ENCODE measurements at places on chromosomes 4 and X. TPM values are rescaled to one million over a fixed set of nuclear protein-coding genes. Genes with fewer than 3 reads are reported as not detected.

FMR1NB gene
- not detected for total RNA-seq

FGF2 gene
- 11.6 TPM for total RNA-seq

CXorf49 gene
- total RNA-seq = not detected

CT47B1 gene
- total RNA-seq = not detected

MAGEA2B gene
- not detected for total RNA-seq

PCYT1B gene
- total RNA-seq = 5.0 TPM

Data from lung (tissue), 17 donors.